ENCODE measurements at places on chromosomes 11 and 22.
A peak's percentile ranks its signal among the peaks of the same experiment; 100 is the strongest.

DNA sequence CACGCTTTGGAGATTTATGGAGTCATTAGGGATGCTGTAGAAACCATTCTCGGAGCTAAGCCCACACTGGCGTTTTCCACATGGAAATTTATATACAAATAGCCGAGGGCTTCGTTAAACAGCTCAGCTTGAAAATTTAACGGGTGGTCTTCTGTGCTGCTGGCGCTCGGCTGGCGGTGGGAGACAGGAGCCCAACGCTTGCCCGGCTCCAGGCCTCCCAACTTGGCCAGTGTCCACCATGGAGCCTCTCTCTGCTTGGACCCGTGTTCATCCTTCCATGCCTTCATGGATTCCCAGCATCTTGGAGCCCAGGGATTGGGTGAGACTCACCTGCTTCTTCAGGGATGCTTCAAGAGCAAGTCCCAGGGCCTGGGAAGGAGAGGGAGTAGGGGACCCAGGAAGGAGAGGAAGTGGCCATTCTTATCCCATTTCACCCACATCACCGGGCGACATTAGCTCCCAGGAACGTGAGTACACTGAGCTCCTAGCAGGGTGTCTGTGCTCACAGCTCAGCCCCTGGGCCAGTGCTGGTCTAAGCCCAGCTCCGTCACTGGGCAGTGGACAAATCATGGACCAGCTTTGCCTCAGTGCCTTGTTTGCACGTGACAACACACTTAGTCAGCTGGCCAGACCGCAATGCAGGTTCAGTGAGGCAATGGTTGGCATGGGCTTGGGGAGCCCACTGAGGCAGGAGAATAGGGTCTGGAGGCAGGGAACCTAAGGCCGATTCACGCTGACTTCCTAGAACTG, 944.3 kb downstream of the BRD1 start:
- DNase-seq: no peak

DNA sequence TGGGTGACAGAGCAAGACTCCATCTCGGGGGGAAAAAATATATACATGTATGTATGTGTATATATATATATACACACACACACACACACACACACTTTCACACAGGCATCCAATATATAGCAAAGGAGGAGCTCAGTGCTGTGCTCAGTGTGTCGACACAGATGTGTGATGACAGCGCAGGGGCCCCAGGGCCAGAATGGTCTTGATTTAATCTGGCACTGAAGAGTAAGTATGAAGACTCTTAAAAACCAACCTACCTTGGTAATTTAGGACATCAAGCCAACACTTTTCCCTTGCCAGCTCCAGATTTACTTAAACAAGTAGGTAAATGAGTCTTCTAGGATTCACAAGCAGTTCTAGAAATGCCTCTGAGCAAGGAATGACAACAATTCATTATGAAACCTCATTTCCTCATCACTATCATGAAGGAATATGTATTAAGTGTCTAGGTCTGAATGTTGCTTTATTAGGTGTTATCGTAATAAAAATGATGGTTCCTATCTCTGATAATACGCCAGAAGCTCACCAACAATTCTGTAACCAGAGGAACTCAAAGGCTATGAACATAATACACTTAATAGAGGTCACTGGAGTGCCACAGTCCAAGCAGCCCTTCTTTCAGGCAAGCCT, 71.5 kb downstream of the SGSM3 start:
- no peak for DNase-seq

- no peak for DNase-seq
Measured at GRCh38 chr11:69156235-69156639, 502 bp downstream of the SMIM38 start.

DNA sequence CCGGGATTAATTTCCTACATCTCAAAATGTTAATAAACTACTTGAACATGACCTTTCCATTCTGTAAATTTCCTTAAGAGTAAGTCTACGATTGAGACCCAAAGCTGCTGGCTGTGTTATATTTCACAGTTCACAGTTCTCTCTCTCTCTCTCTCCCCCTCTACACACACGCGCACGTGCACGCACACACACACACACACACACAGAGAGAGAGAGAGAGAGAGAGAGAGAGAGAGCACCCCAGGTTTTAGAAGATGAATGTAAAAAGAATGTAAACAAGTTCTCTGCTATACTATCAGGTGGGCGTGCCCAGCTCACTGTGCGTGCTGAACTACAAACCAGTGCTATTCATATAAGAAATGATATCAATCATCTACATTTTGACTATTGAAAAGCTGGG, 3.3 kb downstream of the BDNF start:
- DNase-seq: no peak

DNA sequence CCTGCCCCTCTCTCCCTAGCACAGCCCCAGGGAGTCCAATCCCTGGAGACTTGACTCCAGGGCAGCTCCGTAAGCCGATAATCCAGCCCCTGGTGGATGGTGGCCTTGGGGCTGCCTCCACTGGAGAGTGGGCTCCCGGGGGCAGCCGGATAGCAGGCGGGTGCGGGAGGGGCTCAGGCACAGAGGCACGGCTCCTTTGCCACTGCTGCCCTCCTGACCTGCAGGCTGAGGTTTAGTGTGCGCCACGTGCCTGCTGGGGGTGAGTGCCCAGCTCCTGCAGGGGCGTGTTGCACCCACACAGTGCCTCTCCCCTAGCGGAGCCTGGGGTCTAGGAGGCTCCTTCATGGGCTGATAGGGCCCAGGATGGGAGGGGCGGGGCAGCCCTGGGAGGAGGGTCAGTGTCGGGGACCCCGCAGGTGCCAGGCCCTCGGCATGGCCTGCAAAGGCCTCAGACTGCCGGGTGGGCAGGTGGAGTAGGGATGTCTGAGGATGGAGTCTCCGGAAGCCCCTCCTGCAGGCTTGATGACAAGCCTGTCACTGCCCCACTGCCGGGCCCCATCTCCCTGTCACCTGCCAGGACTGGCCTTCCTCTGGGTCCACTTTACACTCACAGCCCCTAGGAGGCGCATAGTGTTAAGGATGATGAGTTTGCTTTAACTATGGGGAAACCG, 5.6 kb downstream of the DUSP8 start:
- no peak for DNase-seq

- no peak for DNase-seq
Measured at GRCh38 chr11:66842501-66842895, 743 bp upstream of the RCE1 start.

DNA sequence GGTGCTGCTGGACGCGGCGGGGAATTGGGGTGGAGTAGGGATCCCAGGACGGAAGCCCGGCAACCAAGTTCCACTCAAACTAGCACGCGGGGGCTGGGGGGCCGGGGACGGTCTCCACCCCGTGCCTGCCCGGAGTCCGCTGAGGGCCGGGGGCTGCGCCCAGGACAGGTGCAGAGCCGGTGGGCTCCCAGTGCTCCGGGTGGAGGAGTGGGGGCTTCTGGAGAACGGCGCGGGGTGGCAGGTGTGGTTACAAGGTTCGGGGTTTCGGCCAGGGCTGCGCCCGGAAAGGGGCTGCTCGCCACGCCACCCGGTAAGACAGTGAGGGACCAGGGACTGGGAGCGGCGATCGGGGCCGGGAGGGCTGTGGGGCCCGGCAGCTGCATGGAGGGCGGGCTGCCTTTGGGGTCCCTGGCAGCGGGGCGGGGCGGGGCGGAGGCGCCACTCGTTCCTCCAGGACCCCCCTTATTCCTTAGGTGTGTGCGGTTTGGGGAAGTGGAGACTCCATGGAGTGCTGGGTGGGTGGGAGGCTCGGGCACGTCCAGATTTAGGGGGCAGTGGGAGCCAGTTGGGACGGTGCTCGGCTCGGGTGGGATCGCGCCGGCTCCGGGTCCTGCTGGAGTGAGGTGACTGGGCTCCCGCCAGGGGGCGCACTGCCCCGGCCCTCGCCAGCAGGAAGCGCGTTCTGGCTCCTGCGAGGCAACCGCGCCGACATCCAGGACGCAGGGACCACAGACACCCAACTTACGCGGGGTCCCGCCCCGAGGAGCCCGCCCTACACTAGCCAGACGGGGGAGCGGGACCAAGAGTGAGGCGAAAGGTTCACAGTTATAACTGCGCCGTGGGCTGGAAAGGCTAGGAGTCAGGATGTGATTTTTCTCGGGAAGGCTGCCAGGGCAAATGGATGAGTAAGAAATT, 868 bp downstream of the TSPAN18 start:
- DNase-seq: peak; percentile 28

GRCh38 chr11:8786933-8787332, 104.3 kb downstream of the RPL27A start:
- DNase-seq: no peak

GRCh38 chr11:115736146-115736545, 231.9 kb upstream of the CADM1 start:
- DNase-seq: no peak

- DNase-seq: no peak
Measured at GRCh38 chr22:25403811-25404471, 160.5 kb upstream of the GRK3 start.

DNA sequence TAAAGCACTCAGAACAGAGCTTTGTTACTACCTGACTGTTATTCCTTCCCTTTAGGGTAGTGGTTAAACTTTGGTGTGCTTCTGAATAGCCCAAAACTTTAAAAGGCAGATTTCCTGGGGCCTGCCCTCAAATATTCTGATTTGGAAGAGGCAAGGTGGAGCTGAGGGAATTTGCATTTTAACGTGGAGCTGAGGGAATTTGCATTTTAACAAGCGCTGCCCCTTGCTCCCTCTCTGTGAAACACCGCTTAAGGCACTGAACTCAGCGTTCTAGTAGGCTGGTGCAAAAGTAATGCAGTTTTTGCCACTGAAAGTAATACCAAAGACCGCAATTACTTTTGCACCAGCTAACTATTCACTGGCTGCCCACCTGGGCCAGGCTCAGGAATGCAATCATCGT, 35.0 kb downstream of the TPST2 start:
- DNase-seq: no peak

- DNase-seq: no peak
Measured at GRCh38 chr11:58685973-58686722, 45.6 kb downstream of the GLYAT start.
